COR-L47 (cell line): ENCODE measurements at places on chromosomes 6 and 20.

GRCh38 chr6:40822619-40823018 lies 216.4 kb downstream of the UNC5CL start:
- no peak for DNase-seq

DNA sequence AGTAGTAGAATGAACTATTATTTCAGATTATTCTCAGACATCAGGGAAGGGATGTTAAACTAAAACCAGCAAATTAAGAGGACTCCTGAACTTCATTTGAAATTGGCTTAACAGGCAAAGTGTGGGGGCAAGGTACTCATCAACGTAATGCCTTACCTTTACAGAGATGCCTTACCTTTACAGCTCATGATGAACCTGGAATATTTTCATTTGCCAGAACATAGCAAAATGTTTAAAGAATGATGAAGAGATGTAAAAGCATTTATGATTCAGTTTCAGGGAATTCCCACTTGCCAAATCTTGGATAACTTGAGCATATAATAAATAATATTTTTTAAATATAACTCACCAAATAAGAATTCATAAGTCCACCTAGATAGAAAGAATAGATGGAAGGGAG lies 207.5 kb downstream of the TINAG start:
- DNase-seq, result no peak

DNA sequence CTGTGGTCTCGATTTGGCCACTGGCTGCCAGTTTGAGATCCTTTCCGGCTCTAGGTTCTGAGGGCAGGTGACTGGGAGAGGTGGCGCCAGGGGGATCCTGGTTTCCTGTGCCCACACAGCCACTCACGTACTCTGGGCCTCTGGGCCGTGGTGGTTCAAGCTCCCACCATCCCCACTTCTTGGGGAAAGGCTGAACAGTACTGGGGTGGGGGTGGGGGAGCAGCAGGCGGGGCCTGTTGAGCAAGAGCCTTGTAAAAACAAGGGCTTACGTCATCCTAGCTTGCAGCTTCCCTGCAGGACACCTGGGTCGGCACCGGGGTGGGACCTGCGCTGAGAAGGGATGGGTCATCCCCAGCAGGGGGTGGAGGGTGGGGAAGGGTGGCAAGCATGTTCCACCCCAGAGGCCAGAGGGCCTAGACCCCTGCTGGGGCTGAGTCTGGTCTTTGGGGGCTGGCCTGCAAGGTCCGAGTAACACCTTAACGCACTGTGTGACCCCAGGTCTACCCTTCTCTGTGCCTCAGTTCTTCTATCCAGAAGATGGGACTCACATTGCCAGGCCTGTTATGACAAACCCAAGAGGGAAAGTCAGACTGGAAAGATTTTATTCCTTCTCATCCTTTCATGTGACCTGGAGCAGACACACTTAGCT lies 3.1 kb upstream of the CEBPB start:
- no peak for DNase-seq

- no peak for DNase-seq
These were observed 368.0 kb downstream of the QKI start for GRCh38 chr6:163782436-163783003.

- DNase-seq, result no peak
These were observed 4.0 kb upstream of the LIN28B start for GRCh38 chr6:104952911-104953399.

- DNase-seq, result no peak
These were observed 56.0 kb downstream of the MDN1 start for GRCh38 chr6:89763550-89763949.

DNA sequence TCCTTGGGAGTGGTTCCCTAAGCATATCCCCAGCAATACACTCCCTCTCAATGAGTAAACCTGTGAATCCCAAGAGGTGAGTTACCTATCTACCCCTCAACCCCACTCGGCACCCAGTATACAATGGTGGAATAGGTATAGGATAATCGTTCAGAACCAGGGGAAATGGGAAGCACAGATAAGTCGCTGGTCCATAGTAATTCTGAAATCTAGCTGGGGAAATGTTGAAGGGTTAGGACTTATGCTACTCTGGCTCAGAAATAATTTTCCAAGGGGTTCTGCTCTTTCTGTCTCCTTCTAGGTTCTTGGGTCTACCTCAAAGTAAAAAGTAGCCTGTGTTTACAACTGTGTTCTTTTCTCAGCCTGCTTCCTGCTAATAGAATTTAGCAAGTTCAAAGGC lies 62.3 kb upstream of the NNAT start:
- no peak for DNase-seq

- DNase-seq, result no peak
These were observed 61.3 kb downstream of the ANKRD6 start for GRCh38 chr6:89494131-89494793.

GRCh38 chr6:100372326-100373091 lies 92.2 kb downstream of the SIM1 start:
- no peak for DNase-seq
